Midbrain (tissue), 1 donor: ENCODE measurements at places on chromosomes 3 and 15.

- no peak for DNase-seq
These were observed 1.9 kb downstream of the TCF12 start for GRCh38 chr15:56920367-56920627.

- DNase-seq: no peak
These were observed 17.9 kb upstream of the SATB1 start for GRCh38 chr3:18442756-18443664.

- no peak for DNase-seq
These were observed 103.7 kb downstream of the FRMD4B start for GRCh38 chr3:69282181-69282580.

GRCh38 chr3:108757404-108757982 lies at the start of gene RETNLB:
Gene RETNLB (minus strand): TSS chr3:108757410. CDS start chr3:108757185, 225 bp downstream.
- no peak for DNase-seq

- DNase-seq: no peak
These were observed 1.2 kb downstream of the BRPF1 start for GRCh38 chr3:9732740-9733115.

DNA sequence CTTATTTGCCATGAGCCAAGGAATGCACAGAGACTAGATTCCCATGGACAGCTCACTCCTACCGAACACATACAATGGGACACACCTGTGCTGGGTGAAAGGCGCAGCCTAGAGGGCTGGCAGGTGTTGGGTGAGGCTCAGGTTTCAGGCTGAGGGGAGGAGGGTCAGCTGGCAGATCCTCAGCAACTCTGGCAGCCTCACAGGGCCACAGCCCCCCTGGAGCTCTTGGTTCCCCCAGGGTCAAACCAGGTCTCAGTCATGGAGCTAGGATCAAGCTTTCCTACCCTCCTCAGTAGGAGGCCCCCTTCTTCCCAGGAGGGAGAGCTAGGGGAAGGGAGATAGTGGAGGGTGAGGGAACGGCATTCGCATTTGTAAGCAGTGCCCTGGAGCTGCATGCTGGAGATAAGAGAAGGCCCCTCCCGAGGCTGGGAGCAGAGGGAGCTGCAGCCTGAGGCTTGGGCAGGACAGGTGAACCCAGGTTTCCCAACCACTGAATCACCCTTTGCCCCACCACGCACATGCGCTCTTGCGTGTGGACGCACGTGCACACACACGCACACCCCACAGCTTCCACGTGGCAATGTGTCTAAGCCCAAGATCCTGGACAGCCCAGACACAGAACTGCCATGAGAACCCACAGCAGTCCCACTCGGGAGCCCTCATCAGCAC lies 26.3 kb upstream of the TFRC start:
- DNase-seq: no peak

GRCh38 chr3:138472141-138472825 lies 37.9 kb downstream of the ESYT3 start:
- DNase-seq: no peak

GRCh38 chr15:98708037-98708590 lies 59.8 kb downstream of the IGF1R start:
- no peak for DNase-seq

DNA sequence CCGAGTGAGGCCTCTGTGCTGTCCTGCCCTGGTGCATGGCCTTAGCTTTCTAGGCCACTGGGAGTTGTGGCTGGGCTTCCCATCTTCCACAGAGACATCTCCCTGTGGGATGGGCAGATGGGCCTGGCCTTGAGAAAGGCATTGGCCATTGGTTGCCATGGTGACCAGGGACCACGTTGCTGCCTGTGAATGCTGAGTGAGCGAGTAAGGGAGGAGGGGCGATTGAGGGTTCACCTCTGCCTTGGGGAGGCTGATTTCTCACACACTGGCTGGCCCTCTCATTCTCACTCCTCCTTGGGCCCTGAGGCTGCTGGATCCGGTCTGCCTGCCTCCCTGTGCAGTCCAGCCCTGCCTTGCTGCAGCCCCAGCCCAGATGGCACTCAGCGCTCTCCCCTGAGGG lies 26.4 kb upstream of the DOCK3 start:
- no peak for DNase-seq
